ENCODE measurements at places on chromosomes 2 and 18. TPM values are rescaled to one million over a fixed set of nuclear protein-coding genes. Genes with fewer than 3 reads are reported as not detected.
A peak's percentile ranks its signal among the peaks of the same experiment; 100 is the strongest.

DNA sequence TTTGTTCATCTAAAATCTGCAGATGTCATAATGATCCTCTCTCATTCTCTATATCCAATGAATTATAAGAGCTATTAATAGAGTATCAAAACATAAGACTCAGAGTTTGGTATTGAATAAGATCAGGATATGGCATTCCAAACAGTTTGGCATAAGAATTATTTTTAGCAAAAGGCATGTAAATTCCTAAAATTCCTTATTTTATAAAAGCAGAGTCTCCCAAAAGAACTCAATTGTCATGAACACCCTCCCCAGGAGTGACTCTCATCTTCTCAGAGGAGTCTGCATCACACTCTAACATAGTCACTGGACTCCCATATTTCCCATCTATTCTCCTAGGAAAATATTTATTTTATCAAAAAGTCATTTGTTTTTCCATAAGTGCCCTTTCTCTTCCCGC, 1710.2 kb upstream of the SLC39A10 start:
- no peak for DNase-seq

DNA sequence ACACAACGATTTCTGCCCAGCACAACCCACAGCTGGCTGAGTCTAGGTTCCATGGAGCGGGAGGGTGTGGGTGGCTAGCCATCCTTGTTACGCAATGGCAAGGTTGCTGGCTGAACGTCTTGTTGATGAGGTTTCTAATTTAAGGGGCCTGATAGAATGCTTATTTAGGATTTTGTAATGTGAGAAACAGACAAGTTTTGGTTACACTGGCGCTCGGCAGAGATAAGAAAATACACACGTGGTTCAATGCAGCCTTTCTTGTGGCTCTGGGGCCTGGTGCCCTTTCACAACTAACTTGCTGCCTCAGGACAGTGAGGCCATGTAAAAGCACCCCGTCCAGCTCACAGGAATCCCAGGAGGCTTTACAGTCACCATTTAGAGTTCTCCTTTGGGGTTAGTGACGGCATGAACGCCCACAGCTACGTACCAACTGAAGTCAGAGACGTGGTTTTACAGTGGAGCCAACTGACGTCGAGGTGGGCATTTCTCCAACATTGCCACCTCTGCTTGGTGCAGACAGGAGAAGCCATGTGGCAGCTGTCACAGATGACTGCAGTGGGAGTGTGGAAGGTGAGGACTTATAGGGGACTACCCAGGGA, 29.7 kb upstream of the PIEZO2 start:
- peak; percentile 15 for DNase-seq

- no peak for DNase-seq
Observed at GRCh38 chr2:95289253-95289652, 7.9 kb upstream of the KCNIP3 start.

DNA sequence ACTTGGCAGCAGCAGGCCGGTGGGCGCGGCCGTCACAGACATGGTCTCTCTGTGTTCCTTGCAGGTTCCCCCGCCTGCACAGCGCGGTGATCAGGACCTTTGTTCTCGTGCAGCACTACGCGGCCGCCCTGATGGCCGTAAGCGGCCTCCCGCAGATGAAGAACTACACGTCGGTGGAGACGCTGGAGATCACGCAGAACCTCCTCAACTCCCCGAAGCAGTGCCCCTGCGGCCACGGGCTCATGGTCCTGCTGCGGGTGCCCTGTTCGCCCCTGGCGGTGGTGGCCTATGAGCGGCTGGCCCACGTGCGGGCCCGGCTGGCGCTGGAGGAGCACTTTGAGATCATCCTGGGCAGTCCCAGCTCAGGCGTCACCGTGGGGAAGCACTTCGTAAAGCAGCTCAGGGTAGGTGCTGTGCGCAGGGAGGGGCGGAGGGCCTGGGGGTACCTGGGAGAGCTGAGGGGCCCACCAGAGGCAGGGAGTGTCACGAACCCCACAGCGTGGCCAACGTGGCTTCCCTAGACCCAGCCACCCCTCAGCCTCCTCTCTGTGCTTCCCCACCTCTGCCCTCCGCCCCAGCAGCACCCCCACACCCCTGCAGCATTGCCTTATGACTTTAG, 59.3 kb downstream of the NTSR2 start:
- DNase-seq: no peak

GRCh38 chr2:170484552-170484951, 230.6 kb upstream of the SP5 start:
- DNase-seq: no peak

GRCh38 chr2:68709421-68709911, 25.1 kb upstream of the ARHGAP25 start:
- no peak for DNase-seq

GRCh38 chr2:175151791-175152190, 16.2 kb downstream of the ATF2 start:
- DNase-seq: no peak

DNA sequence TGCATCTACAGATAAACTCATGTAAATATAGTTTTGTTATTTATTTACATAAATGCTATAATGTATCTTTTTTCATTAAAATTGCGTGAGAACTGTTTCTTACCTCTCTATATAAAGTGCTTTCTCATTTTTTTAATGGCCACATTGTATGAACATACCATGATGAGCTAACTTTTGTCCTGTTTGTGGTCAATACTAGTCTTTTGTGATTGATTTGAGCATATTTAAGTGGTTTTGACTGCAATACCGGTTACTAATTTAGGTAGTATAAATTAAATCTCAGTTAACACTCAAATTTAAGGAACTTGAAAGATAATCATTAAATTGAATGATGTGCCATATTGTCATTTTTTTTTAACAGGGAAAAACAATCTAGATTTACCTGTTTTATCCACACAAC, 108.2 kb downstream of the HAUS1 start:
- no peak for DNase-seq

- DNase-seq: no peak
Observed at GRCh38 chr2:33289961-33290360, 186.5 kb upstream of the RASGRP3 start.

DNA sequence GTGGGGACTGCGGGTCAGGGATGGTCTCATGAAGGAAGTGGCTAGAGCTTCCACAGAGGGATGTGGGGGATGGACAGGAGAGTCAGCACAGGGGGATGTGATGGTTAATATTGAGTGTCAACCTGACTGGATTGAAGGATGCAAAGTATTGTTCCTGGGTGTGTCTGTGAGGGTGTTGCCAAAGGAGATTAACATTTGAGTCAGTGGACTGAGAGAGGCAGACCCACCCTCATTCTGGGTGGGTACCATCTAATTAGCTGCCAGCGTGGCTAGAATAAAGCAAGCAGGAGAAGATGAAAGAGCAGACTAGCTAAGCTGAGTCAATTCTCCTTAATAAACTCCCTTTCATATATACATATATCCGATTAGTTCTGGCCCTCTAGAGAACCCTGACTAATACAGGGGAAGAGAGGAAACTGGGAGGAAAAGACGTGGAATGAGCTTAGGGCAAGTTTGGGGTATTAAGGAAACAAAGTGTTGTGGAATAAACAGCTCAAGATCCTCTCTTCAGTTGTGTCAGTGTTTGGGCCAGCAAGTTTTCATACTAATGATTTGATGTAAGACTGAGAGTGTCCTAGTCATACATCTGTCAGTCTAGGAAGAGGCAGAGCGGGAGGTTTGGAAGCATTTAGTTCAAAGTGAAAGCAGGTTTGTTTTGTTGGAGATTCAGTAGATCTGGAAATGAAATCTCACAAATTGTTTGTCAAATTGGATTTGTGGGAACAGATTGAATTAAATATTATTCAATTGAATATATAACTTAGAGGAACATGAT, 135.2 kb upstream of the NT5C1B start:
- DNase-seq: no peak

GRCh38 chr2:43101751-43102150, 124.7 kb downstream of the ZFP36L2 start:
- no peak for DNase-seq

GRCh38 chr2:76478266-76479035, 767.7 kb upstream of the GCFC2 start:
- DNase-seq: no peak

DNA sequence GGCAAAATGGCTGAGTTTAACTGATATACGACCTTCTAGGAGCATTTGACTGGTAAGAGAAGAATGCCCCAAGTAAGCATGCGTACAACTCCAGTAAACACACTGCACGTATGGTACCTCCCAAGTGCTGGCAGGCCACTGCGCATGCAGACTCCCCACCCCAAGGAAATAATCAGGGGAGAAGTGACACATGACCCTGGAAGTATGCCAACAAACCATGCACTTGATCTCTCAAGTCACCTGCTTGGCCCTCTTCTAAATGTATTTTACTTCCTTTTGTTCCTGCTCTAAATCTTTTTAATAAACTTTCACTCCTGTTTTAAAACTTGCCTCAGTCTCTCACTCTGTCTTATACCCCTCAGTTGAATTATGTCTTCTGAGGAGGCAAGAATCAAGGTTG, 129.8 kb upstream of the COL5A2 start:
- DNase-seq: no peak

DNA sequence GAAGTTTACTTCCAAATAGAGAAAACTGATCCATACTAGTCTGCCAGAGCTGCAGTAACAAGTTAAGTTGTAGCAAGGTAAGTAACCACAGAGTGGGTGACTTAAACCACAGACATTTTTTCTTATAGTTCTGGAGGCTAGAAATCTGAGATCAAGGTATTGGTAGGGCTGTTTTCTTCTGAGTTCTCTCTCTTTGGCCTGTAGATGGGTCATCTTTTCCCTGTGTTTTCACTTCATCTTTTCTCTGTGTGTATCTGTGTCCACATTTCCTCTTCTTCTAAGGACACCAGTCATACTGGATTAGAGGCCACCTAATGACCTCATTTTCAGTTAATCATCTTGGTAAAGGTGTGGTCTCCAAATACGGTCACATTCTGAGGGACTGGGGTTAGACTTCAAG, 142.9 kb upstream of the MEX3C start:
- DNase-seq: no peak

- DNase-seq: no peak
Observed at GRCh38 chr2:159089543-159089942, 121.1 kb downstream of the TANC1 start.

DNA sequence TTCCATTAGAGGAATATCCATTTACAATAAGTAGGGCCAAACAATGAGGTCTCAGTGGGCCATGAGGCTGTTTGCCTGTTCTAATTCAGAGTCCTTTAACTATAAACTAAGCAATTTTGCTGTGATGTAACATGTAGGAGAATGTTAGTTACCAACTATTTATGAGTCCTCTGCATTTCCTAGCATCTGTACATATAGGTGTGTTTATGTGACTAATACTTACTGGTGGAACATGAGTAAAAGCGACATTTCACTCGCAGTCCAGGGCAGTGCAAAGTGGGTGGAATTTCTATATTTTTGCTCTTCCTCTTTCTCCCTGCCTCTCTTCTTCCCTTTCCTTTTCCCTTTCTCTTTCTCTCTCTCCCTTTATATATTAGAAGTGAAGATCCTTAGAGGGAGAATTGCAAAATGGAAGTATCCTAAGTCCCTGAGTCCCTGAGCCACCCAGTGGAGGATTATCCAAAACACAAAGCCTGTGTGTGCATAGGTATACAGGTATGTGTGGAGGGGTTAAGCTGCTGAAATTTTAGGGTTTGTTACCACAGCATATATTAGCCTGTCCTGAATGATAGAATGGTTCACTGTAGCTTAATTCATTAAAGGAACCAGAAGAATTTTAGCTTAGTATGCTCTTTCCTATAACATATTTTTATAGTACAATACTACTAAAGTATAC, 487.0 kb upstream of the FANCL start:
- DNase-seq: no peak

DNA sequence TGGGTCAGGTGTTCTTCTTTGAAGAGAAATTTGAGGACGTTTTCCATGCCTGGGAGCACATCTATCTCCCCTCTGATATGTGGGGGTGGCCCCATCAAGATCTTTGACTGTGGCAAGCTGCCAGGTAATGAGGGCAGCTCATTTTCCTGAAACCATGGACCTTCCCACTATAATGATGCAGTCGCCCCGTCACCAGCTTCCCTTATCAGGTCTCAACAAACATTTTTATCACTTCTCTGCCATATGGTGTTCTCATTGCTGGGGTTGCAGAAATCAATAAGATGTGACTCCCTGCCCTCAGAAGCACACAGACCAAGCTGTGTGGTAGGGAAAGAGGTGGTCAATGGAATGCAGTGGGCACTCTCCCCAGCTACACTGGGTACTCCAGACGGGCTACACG, 48.4 kb upstream of the B3GNT7 start:
- DNase-seq: no peak

DNA sequence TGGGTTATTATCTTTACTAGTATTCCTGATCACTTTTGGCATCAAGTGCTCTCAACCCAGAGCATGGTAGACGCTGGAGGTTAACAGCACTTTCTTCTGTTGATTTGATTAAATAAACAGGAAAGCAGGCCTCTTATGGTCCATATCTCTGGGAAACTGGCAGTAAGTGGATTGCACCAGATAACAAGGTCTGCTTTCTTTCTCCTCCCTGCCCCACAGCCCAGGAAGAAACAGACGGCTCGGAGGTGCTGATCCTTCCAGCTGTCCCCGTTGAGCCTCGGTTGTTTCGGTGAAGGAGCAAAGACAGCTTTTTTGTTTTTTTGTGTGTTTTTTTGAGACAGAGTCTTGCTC, 100.8 kb upstream of the KCTD1 start:
- DNase-seq: no peak

- DNase-seq: no peak
Observed at GRCh38 chr2:101263377-101263800, 10.7 kb downstream of the CNOT11 start.

DNA sequence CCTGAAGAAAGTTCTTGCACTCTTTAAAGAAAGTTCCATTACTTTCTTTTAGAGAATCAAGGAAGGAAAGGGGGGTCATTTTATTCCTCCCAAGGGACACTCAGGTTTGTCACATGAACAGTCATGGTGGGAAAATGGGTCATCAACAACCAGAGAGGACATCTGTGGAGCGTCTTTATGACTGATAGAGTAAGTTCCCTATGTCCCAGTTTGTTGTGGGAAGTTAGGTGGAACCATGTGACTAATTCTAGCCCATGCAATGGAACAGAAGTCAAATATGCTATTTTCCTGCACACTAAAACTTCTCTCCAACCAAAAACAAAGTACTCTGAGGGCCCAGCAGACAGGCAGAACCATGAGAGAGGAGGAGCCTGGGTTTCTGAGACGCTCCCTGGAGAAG, 165.6 kb upstream of the SERTAD2 start:
- no peak for DNase-seq

GRCh38 chr2:163607630-163608029, 128.2 kb downstream of the FIGN start:
- DNase-seq: no peak

DNA sequence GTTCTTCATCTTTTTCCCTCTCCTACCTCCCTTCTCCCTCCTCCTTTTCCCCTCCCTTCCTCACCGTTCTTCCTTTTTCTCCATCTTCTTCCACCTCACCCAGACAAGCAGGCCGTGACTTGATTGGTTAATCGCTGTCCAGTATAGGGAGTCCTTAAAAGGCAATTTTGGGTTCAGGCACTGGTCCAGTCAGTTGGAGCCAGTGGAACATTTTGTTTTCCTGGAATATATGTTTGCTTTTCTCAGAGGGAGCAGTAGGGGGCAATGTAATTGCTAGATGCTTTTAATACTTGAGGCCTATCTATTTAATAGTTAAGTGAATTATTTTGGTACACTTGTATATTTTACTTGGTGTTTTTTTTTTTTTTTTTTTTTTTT, 15.0 kb downstream of the ELAC1 start:
- DNase-seq: no peak

Gene REG3A
- not detected for total RNA-seq

Gene DNAJC5G
- total RNA-seq: not detected

Gene KCNF1
- total RNA-seq: 13.3 TPM

Gene ONECUT2
- total RNA-seq: 0.78 TPM

Gene MYL12B
- total RNA-seq: 156 TPM

Gene FAM228A
- total RNA-seq: 3.9 TPM

Gene LHCGR
- 0.16 TPM for total RNA-seq
